OCI-M1 (cell line): ENCODE measurements at places on chromosomes 11 and 22.

DNA sequence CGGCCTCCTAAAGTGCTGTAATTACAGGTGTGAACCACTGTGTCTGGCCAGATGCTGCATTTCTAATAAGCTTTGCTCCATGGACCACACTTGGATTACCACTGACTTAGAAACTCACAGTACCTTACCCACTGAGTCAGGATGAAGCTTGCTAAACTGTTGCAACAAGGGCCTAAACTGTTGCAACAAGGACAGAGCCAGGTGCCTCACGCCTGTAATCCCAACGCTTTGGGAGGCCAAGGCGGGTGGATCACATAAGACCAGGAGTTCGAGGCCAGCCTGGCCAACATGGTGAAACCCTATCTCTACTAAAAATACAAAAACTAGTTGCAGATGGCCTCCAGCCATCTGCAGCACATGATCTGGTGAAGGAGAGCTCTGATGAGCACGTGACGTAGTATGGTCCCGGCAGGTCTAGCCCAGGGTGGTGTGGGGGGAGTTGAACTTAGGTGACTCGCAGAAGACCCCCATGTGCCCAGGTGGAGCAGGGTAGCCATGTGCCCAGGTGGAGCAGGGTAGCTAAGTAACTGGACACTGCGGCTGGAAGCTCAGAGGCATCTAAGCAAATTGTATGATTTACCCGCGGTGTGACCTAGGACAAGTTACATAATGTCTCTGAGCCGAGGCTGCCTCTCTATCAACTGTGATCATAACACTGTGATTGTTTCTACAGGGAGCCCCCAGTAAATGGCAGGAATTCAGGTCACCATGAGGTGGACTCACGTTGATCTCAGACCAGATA is 8.4 kb downstream of the SLC25A45 start:
- no peak for DNase-seq

GRCh38 chr11:71557257-71557656 is 8.1 kb upstream of the KRTAP5-10 start:
- DNase-seq: no peak

DNA sequence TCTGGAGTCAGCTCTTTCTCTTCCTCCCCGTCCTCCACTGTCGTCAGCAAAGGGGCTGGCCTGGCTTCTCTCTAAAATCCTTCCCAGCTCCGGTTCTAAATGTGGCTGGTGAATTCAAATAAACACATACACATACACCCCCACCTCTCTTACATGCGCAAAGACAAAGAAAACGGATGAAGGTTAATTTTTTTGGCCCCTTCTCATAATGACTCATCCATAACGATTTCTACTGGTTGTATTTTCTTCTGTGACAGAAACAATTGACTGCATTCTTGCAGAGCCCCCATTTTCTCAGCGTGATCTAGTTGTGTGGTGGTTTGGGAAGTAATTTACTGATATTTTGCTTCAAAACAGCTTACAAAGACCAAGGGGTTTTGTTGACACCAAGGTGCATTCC is 130.0 kb upstream of the NTM start:
- no peak for DNase-seq

DNA sequence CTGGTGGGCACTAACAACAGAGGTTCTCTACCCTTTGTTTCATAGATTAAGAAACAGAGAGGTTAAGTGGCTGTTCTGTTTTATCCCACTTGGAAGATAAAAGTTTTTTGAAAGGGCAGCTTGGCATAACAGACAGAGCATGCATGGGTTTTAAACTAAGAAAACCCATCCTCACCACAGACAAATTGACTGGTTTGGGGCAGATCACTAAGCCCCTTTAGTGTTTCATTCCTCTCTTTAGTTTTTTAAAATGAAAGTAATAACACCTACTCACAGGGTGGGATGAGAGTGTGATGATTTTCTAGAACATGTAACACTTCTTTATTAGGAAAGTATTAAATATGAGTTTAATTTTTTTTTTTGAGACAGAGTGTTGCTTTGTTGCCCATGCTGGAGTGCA is 12.3 kb upstream of the RRAS2 start:
- DNase-seq: no peak

DNA sequence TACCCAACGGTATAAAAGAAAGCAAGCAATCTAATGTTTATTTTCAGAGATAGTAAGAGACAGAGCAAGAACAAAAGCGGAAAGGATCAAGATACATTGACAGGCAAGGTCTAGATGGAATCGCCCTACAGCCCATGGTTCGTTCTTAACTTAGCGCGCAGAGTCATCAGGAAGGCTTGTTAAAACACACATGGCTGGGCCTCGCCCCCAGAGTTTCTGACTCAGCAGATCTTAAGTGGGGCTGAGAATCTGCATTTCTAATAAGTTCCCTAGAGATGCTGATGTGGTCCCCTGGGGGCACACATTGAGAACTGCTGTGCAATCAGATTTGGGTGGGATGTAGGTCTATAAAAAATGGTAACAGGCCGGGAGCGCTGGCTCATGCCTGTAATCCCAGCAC is 35.8 kb upstream of the CHRM4 start:
- DNase-seq: no peak

DNA sequence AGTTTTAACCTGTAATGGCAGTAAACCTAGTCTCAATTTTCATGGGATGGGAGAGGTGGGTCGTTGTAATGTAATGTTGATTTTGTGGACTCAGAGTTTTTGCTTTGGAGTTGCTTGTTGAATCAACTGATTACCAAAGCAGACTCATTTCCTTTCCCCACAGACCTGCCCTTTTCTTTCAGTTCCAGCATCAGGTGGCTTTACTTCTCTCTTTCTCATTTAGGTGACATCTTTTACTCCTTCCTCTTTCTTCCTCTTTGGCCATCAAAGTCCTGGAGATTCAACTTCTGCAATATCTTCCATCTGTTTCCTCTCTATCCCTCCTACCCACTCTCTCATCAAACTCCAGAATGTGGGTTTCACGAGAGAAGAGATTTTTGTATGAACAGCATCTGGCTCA is 313.9 kb downstream of the TMEM135 start:
- DNase-seq: peak; percentile 54

- DNase-seq: peak; percentile 53
Measured at GRCh38 chr22:22030493-22031182, 48.1 kb upstream of the TOP3B start.

GRCh38 chr11:3879967-3880542 is 24.6 kb downstream of the STIM1 start:
- DNase-seq: no peak

GRCh38 chr11:72627594-72628281 is 46.5 kb downstream of the PDE2A start:
- DNase-seq: no peak

GRCh38 chr11:106043540-106043939 is 21.5 kb upstream of the MSANTD4 start:
- no peak for DNase-seq

GRCh38 chr11:16791191-16791961 is 52.9 kb downstream of the C11orf58 start:
- peak; percentile 3 for DNase-seq

DNA sequence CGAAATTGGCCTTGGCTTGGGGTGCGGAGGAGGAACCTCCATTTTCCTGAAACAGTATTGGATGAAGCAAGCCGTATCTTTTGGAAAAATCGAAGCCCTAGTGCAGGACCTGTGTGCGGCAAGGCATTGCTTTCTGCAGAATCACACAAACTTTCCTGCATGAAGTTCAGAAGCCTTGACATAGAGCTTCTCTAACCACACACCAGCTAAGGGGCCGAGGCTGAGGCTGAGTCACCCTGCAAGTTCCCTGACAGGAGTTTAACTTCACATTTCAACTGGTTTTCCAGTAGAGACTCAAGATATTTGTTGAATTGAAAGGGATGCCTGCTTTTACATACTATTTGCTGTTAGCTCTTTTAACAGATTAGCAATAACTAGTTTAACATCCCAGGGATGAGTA is 67.8 kb downstream of the TCF20 start:
- DNase-seq: peak; percentile 66

- DNase-seq: peak; percentile 41
Measured at GRCh38 chr11:84824624-84825023, 802.5 kb downstream of the DLG2 start.

GRCh38 chr11:75031771-75032549 is 43.2 kb downstream of the NEU3 start:
- DNase-seq: peak; percentile 94

DNA sequence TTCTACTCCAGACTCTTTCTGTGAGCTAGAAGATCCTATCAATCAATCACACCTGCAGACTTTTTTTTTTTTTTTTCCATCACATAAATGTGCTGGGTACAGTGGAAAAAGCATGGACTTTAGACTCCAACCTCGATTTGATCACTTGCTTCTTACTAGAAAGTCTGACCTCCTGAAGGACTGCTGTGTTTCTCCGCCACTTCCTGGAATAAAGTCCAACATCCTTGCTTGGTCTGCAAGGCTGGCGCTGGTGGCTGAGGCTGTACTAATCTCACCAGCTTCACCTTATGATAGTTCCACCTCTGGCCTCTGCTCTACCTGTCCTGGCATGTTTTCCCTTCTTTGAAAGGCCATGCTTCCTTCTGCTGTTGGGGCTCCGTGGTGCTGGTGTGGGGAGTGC is 60.9 kb upstream of the SESN3 start:
- no peak for DNase-seq

DNA sequence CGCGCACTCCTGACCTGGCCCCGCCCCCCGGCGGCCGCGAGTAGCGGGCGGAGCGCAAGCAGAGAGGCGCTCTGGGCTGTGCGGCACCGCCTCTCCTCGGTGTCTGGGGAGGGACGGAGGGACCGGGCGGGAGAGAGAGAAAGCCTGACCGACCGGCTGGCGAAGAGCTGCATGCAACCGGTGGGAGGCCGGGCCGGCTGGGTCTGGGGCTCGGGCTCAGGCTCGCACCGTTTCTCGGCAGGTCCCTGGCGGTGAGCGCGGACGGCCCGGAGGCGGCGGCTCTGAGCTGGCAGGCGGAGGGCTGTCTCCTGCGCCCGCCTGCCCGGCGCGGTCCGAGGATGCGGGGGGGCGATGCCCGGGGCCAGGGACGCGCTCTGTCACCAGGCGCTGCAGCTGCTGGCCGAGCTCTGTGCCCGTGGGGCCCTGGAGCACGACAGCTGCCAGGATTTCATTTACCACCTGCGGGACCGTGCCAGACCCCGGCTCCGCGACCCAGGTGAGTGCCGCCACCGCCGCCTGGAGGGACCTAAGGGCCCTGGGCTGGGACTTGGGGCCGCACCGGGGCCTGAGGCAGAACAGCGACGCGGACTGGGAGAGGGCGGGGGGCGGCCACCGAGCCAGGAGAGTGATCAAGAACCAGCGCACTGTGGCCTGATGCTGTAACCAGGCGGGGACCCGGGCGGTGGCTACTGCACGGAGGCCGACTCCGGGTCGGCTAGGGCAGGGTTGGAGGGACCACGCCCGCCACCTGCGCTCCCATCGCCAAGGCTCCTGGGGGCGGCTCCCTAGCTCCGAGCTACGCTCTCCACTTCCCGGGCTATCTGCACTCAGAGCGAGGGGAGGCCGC is at the start of gene SYT9:
TSS of gene SYT9 (plus strand) at position 69 of the 847 bp plus-strand sequence. CDS start at position 352, 283 bp downstream.
- DNase-seq: no peak

- no peak for DNase-seq
Measured at GRCh38 chr22:31828739-31829138, 74.9 kb downstream of the DEPDC5 start.

DNA sequence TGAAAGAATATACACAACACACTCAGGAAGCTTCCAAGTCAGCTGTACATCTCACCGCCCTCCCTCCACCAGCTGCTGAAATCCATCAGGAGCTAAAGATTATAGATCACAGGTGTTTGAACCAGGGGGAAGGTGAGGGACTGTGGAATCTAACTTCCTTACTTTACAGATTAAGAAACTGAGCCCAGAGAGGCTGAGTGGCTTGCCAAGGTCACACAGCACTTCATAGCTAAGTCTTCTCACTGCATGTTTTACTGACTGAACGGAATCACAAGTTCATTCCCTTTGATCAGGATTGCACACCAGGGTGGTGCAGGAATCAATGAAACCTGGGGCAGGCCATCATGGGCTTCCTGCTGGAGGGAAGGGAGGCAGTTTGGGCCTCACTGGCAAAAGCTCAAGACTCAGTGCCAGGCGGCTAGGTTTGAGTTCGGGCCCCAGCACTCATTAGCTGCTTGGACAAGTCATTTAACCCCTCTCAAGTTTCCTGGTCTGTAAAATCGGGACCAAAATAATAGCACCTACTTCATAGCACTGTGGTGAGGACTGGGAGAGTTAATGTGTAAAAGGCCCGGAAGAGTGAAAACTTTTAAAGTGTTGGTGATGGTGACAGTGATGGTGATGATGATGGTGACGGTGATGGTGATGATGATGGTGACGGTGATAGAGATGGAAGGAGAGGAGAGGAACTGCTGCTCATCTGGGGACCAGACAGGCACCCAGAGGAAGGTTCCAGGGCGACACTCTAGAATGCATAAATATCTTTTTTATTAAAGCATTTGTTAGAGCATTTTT is 8.2 kb downstream of the CD5 start:
- DNase-seq: no peak

DNA sequence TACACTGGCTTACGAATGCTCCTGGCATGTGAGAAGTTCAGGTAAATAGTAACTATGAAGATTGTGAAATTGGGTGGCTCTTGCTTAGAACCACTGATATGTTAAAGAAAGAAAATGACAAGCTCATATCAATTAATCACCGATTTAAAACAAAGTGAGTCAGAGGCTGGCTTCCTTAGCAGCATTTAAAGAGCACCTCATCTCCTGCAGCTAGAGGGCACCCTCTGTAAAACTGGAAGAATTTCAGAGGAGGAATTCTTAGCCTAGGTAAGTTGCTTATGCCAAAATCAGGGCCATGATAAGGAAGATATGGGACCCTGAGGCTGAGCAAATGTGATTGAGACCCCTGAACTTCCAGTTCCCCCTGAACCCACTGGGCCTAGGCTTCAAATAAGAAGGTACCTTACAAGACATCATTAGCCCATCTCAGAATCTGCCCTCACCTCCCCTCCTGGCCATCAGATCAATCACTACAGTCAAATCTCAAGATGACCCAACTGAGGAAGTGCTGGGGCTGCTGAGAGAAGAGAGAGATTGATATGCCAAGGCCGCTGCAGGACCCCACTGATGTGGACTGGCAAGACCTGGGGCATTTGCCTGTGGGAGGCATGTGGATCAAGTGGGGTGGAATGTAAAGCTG is 8.6 kb upstream of the CD3E start:
- DNase-seq: peak; percentile 74

GRCh38 chr11:21142007-21142406 is 472.6 kb downstream of the NELL1 start:
- peak; percentile 30 for DNase-seq

DNA sequence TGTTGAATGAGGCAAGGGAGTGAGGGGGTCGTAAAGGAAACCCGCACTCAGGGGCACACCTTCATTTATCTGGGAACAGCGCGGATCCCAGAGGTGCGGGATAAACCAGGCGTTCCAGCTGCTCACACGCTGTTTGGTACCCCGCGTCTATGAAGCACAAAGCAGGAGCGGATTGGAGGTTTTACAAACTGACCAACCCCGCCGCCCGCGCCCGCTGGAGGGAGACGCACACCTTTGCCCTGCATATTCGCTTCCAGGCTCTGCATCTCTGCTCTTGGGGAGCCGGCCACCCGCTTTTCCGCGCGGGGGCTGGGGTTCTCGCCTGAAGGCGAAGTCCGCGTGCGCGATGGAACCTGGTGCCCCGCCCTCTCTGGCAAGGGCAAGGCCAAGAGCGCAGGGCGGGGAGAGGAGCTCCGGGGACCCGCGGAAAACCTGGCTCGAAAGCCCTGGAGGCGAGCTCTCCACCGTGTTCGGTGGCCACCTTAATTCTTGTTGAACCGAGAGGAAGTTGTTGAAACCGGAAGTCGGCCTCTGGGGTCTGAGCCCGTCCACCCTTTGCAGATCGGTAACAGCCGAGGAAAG is 6.8 kb upstream of the ALX4 start:
- no peak for DNase-seq
